ENCODE measurements at places on chromosomes 16 and 17.

DNA sequence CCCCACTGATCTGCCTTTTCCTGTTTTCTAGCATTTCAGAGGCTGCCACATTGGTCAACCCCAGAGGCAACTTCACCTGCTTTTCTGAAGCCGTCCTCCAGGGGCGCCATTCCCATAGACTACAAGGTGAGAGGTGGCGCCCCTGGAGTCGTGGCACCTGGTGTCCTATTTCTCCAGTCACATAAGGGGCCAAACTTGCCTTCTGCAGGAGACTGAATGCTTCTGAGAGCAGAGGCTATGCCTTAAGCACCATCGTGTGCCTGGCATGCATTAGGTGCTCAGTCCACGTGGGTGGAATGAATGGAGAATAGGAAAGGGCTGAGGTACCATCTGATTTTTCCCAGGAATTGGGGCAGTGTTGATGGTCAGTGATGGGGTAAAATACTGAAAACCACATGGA lies 164.8 kb downstream of the HAPSTR1 start:
- DNase-seq, result no peak

- no peak for DNase-seq
These were observed 130.4 kb downstream of the SLC39A11 start for GRCh38 chr17:72962106-72962505.

GRCh38 chr17:7885367-7886226 lies 3.0 kb upstream of the CHD3 start:
- DNase-seq, result peak; percentile 13

- no peak for DNase-seq
These were observed 18.0 kb upstream of the CACNG1 start for GRCh38 chr17:67026341-67026740.

DNA sequence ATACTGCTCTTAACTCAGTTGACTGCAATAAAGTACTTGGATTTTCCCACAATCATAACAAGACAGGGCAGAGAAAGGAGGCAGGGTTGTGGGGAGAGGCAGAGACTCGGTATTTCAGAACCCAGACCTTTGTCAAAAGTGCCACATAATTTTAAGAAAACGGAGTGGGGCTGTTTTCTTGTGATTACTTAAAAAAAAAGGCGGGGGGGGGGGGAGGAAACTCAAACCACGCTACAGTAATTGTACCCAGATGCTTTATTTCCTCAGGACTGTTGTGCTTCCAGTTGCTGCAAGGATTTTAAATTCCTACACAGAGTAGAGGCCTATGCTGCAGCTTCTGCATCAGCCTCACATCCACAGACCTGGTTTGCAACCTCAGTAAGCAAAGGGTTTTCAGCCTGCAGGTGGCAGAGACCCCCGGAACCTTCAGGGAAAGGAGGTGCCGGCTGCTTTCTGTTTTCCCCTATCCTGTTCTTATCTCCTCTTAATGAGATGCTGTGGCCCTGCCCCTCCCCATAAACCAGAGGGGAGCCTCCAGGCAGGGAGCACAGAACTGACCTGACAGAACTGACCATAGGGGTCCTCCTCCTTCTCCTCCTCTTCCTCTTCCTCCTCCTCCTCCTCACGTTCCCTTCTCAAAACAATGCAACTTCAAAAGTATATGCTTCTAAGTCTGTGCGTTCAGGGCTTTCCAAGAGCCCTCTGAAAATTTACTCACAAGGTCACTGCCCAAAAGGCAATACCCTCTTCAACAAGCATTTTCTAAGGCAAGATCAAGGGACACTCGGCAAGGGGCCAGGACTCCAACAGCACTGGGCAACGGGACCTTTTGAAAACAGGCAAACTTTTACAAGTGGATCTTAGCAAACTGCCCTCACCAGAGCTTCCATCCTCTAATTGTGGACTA lies 7.5 kb downstream of the AXIN2 start:
- no peak for DNase-seq

- no peak for DNase-seq
These were observed 29.7 kb upstream of the MRPS23 start for GRCh38 chr17:57879437-57880085.

DNA sequence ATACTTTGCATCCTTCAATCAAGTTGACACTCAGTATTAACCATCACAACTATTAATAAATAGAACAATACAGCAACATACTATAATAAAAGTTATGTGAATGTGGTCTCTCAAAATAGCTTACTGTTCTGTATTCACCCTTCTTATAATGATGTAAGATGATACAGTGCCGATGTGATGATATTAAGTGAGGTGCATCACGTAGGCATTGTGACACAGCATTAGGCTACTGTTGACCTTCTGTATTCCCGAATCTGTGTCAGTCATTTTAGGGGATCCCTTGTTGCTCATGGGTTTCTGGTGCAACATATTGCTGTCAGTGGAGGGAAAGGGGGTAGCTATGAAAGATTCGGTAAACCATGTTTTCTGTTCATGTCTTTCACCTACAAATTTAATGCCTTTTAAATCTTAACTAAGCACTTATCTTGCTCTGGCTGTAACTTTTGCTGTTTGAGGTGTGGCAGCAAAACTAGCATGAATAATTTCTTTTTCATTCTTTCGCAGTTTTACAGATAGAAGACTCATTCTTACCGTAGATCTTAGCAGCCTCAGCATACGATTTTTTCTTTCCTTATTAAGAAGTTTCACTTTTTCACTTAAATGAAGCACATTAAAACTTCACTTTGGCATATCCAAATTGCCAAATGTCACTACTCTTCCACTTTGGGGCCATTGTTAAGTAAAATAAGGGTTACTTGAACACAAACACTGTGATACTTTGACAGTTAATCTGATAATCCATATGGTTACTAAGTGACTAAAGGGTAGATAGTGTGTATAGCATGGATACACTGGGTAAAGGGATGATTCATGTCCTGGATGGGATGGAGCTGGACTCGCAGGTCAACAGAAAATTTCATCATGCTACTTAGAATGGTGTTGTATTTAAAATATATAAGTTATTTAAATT lies 29.6 kb downstream of the NFAT5 start:
- no peak for DNase-seq

DNA sequence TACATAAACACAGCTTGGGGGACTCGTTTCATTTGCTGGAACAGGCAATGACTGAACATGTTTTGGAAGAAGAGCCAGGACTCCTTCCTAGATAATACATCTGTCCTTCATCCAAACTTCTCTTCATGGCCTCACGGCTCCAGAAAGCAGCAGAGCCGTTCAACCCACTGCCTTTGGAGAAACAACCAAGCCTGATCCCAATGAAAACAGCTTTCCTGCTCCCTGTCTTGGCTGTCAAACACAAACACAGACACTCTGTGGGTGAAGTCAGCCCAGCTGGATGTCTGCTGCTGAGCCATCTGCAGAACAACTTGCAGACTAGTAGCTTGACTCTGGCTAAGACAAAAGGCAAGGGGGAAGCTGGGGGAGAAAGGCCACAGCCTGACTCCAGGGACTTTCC lies 345.1 kb upstream of the PSMD7 start:
- no peak for DNase-seq

- no peak for DNase-seq
These were observed 2.5 kb downstream of the HOXB1 start for GRCh38 chr17:48528153-48528935.

DNA sequence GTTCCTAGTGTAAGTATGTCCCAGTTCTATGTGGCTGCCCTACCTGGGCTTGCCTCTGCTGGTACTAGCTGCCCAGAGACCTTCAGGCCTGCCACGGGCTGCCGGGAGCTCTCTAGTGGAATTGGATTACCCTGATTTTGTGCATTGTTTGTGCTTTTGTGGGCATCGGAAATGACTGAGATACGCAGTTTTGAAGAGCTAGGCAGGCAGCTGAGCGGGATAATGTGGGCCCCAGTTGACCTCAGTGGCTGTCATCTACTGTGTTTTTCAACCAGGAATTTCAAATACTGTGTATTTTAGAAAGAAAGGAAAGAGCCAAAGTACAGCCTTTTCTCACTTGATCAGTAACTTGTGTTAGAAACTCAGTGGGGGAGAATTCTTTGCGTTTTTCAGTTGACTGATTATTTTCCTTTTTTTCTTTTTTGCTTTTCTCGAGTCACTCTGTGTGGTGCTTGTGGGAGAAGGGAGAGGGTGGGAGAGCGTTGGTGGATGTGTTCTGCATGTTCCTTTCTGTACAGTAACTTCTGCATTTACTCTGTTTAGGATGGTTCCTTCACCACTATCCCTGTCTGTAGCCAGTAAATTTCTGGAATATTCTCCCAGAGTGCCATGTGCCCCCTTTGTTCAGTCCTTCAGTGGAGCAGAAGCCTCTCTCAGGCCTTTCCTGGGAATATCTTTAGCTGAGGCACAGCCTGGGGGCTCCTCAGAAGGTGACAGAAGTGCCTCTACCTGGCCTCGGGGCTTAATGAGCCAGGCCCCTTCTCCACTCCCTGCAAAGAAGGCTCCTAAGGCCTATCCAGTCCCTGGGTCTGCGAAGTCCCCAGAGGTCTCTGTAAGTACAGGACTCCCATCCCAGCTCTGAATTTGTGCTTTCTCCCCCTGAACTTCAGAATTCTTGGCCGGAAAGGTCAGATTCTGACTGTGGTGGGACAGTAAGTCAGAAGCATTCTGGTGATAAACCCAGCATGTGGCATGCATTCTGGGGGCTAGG lies 15.0 kb upstream of the SLC12A3 start:
- no peak for DNase-seq

DNA sequence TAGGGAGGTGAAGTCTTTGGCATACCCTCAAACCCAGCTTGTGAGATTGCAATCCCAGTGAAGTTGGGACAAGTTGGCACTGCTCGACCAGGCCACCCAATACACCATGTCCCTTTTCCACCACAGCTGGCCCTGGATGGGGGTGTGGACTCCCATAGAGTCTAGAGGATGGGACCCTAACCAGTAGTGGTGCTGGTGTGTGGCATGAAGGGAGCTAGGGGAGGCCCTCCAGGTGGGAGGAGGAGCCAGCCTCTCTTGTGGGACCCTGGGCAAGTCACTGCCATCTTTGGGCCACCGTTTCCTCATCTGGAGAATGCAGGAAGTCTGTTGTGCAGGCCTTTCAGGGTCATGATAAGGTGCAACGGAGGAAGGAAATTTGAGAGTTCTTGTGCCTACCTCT lies 1854.9 kb downstream of the TP53TG3F start:
- no peak for DNase-seq

- no peak for DNase-seq
These were observed 885 bp upstream of the SLFN13 start for GRCh38 chr17:35449371-35449931.

GRCh38 chr17:45708707-45709290 lies 75.3 kb upstream of the CRHR1 start:
- DNase-seq, result no peak

DNA sequence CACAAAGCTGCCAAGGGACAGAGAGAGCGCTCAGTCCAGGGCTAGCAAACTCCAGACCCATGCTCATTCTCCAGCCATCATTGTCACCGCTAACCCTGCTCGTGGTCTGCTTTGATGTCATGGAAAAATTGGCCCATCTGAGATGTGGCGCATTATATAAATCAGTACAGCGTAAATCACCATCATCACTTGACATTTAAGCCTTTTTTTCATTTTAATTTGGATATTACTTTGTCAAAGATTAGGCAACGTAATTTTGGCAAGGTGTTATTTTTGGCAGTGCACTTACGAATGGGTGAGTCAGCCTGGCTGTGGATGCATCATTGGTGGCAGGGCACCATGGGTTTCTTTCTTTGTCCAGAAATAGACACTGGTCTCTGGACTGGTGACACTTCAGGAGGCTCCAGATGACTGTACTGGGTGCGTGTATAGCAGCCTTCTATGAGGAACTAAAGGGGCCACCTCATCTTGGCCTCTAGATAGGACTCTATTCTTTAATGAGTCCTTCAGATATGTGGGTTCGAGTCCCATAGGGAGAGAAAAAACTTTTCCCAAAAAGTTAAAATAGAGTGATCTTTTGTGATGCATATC lies 166.3 kb downstream of the MSI2 start:
- DNase-seq, result no peak

DNA sequence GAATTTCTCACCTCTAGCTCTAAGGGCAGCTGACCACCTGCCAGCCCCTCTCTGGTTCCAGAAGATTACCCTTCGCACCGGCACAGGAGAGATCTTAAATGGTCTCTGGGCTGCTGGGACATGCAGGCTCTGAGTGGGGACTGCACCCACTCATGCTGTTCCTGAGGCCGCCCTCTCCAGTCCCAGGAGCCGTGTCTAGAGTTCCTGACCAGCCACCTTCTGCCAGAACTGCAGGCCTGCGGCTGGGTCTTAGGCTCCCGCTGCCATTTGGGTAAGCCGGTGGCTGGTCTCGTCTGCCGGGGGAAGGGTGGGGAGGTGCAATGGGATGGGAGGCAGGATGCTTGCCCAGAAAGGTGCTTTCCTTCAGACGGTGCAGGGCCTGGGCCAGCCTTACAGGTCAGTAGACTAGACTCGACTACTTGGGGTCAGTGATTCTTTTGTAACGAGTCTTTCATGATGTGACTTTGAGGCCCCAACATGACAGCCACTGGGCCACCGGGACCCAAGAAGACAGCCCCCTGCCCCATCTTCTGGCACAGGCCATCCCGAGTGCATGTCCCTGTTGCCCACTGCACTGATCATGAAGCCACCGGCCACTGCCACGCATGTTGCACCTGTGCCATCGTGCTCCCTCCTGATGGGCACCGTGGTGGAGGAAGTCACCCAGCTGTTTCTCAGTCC lies 26.4 kb downstream of the B9D1 start:
- no peak for DNase-seq

DNA sequence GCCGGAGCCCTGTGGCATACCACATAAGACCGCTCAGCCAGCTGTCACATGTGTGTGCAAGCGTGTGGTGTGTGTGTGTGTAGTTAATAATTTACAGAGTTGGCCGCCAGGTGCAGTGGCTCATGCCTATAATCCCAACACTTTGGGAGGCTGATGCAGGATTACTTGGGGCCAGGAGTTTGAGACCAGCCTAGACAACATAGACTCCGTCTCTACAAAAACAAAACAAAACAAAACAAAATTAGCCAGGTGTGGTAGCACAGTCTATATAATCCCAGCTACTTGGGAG lies 20.4 kb downstream of the SOCS1 start:
- no peak for DNase-seq

DNA sequence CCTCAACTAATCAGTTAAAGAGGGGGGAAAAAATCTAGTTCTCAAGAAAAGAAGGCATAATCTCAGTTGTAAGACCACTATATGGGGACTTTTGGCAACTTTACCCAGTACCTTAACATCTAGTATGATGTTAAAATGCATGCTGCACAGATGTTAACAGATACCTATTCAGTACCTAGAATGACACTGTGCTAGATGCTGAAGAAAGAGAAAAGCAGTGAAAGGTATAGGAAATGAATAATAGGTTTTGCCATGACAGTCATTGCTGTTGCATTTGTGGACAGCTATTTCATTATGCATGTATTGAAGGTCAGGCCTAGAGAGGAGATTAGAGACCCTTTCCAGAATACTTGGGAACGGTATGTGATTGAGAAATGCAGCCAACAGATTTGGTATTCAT lies 34.5 kb downstream of the PIGL start:
- DNase-seq, result no peak

GRCh38 chr17:33469911-33470310 lies 176.8 kb upstream of the ASIC2 start:
- no peak for DNase-seq

GRCh38 chr16:11309895-11310633 lies 28.9 kb upstream of the PRM1 start:
- no peak for DNase-seq

DNA sequence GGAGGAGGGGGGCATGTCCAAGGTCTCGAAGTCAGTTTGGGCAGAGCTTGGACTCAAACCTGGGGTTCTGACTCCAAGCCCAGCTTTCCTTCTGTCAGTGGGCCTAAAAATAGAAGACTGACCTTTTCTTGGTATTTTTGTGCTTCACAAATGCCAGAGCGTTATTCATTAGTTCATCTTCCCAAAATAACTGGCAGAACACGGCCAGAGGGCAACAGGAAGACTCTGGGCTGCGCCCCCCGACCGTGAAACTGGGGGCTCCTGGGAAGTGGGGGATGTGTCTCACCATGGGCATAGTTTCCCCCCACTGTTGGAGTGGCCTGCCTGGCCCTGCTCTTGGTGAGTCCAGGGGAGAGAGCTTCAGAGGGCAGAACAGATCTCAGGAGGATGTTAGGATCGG lies 94.0 kb downstream of the SOCS1 start:
- DNase-seq, result no peak

Measured in stimulated activated CD8-positive, alpha-beta memory T cell treated with anti-CD3 and anti-CD28 coated beads, Interleukin-15, amount 100 ng/mL, for 4 hours (primary cell).